ENCODE measurements at places on chromosomes 4 and X.
A peak's percentile ranks its signal among the peaks of the same experiment; 100 is the strongest.

- peak; percentile 39 for DNase-seq
Observed at GRCh38 chrX:135520022-135520552, 373 bp upstream of the INTS6L start.

DNA sequence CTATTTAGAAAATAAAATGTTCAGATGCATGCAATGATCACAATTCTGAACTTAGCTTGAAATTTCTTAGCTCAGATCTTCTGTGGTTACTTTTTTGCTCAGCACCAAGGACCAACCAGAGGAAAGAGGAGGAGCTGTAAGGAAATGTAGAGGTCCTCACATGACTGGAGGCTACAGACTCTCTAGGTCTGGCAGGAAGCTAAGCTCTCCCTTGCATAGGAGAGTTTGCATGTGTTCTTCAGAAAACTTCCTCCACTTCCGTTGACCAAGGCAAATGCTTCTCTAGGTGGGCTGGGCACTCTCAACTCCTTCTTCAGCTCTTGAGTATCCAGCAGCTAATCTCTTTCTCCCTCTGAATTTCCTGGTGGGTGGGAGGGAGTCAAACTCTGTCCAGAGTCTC is 119.6 kb downstream of the BTC start:
- no peak for DNase-seq

DNA sequence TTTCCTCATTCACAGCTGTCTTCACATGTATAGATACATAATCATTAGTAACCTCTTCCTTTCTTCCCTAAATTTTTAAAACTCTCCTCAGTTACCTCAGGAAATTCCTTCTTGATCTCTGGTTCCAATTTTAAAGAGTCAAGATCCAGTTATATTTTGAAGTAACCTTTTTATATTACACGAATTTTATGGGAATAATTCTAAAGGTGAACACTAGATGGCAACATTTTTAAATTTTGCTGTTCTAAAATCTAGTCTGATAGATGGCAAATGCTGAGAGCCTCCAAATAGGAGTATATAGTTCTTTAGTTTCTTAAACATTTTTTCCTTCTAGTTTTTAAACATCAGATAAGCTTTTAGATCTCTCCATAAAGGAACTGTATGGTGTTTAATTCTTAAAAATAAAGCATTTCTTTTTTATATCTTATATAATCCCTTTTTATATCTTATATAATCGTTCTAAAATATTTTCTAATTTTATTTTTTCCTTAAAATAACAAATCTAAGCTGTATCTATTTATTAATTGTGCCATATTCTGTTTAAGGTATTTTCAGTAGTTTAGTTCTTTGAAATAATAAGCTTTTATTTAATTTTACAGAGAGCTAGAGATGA is 37.9 kb upstream of the PAPSS1 start:
- peak; percentile 55 for DNase-seq

DNA sequence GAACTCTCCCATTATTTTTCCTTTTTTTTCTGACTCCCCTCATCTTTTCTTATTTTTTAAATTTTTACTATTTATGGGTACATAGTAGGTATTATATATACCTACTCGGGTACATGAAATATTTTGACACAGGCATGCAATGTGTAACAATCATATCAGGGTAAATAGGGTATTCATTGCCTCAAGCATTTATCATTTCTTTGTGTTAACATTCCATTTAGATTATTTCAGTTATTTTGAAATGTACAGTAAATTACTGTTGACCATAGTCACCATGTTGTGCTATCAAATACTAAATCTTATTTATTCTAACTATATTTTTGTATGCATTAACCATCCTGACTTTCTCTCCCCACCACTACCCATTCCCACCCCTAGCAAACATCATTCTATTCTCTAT is 33.8 kb upstream of the SLIT2 start:
- DNase-seq: no peak

GRCh38 chr4:124703154-124703553 is 9.4 kb downstream of the ANKRD50 start:
- no peak for DNase-seq

DNA sequence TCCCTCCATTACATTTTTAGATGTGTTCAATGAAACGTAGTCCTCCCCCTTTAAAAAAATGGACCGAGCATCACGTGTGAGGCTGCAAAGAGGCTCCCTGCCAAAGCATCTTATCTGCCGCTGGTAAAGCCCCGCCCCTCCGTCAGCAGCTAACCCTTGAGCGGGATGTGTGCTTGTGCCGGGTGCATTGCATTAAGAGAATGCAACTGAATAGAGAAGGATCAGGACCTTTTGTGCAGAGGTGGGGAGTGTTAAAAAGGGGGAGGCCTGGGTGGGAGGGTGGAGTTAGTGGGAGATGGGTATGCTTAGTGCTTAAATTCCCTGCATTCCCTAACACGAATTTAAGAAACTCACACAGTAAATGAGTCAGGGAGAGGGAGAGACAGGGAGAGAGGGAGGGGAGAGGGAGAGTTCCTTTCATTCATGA is 66.0 kb downstream of the TBL1X start:
- peak; percentile 81 for DNase-seq

DNA sequence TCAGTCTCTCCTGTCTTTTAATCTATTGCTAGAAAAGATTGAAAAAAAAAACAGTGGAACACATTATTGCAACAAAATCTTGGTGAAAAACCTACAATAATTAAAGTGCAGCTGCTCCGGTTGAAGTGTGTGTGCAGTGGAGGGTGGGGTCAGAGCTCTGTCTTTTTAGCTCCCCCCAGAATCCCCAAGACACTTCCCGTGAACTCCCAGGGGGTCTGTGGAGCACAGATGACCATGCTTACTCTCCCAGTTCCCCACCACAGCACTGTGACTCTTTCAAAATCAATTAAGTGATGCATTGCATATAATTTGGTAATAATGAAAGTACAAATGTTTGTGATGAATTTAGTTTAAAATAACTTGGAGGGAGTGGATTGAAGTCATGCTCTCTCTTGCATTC is 15.7 kb upstream of the SLC10A4 start:
- no peak for DNase-seq

- DNase-seq: no peak
Observed at GRCh38 chrX:115499112-115499805, 61.7 kb upstream of the PLS3 start.

DNA sequence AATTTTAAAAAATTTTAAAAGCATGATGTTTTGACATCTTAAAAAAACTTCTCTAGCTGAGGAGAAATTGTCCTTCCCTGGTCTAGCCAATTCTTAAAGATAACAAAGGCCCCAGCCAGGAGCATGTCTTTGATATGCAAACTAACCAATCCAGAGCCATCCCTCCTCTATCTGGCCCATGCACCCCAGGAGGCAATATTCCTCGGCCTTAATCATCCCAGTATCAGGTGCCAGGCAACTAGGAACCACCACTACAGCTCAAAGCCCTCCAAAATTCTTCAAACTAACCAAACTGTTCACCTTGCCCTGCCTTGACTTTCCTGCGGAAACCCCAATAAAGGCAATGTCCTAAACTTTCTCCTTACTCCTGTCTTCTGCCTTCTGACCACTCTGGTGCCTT is 97.8 kb upstream of the USP9X start:
- no peak for DNase-seq

GRCh38 chr4:109010521-109010920 is 247.7 kb upstream of the ETNPPL start:
- DNase-seq: no peak

- DNase-seq: no peak
Observed at GRCh38 chr4:6008766-6009385, 9.4 kb downstream of the C4orf50 start.

DNA sequence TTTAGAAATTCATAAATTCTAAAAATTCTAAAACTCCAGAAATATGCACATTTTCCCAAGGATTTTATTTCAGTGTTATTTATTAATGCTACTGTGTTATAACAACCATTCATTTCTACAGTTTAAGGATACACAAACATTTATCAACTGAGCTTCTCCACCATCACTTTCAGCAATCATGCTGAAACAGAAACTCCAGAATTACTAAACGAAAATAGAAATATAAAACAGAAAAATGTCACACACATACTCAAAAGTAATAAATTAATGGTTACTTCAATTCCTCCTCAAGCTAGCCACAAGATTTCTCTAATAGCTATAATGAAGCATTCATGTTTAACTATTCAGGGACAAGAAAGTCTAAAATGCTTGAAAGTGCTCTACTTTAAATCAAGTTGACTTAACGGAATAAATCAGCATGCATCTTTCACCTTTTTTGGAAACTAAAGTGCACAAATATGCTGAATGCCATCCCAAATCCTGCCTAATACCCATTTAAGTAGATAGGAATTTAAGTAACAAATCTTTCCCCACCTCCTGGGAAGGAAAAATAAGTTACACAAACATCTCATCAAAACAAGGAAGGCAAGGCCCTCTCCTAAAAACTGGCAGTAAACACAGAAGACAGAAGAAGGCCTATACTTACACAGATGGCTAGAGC is 563 bp downstream of the FAM13A start:
- no peak for DNase-seq

- DNase-seq: peak; percentile 13
Observed at GRCh38 chr4:84751707-84752106, 168.8 kb downstream of the CDS1 start.

Measured in fibroblast of mammary gland (primary cell).